Inflammatory macrophage treated with lipopolysaccharide for 1 hour (primary cell): ENCODE measurements at places on chromosomes 2 and 18.

DNA sequence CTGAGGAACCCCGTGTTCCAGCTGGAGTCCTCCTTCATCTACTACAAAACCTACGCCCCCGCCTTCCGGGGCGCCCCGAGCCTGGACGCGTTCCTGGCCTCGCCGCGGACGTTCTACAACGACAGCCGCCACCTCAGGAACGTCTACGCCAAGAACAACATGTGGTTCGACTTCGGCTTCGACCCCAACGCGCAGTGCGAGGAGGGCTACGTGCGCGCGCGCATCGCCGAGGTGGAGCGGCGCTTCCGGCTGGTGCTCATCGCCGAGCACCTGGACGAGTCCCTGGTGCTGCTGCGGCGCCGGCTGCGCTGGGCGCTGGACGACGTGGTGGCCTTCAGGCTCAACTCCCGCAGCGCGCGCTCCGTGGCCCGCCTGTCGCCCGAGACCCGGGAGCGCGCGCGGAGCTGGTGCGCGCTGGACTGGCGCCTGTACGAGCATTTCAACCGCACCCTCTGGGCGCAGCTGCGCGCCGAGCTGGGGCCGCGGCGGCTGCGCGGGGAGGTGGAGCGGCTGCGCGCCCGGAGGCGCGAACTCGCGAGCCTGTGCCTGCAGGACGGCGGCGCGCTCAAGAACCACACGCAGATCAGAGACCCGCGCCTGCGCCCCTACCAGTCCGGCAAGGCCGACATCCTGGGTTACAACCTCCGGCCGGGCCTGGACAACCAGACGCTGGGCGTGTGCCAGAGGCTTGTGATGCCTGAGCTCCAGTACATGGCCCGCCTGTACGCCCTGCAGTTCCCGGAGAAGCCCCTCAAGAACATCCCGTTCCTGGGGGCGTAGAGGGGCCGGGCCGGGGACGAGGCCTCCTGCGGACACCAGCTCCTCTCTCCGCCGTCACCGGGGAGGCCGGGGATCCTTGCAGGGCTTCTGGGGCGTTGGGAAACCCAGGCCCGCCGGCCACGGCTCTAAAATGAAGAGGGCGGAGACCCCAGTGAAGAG lies 5.3 kb upstream of the NEU4 start:
- no peak for DNase-seq

GRCh38 chr2:177746358-177746757 lies 326.2 kb downstream of the PDE11A start:
- DNase-seq: no peak

- DNase-seq: no peak
These were observed 33.8 kb downstream of the KCNS3 start for GRCh38 chr2:17912266-17912691.

DNA sequence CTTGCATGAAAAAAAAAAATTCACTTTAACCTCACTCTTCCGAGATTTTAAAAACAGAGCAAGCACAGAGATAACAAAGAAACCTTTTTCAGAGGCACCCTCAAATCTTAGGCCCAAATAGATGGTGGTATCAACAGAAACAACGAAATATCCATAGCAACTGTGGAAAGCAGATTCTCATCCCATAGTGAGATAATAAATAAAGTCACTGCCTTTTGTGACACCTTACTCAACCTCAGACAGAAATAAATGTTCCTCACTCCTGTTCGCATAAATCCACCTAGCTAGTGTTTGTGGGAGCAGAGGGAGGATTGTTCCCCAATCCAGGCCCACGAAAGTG lies 60.9 kb upstream of the RTN4 start:
- no peak for DNase-seq

- no peak for DNase-seq
These were observed 9.7 kb downstream of the OXER1 start for GRCh38 chr2:42754021-42754775.

DNA sequence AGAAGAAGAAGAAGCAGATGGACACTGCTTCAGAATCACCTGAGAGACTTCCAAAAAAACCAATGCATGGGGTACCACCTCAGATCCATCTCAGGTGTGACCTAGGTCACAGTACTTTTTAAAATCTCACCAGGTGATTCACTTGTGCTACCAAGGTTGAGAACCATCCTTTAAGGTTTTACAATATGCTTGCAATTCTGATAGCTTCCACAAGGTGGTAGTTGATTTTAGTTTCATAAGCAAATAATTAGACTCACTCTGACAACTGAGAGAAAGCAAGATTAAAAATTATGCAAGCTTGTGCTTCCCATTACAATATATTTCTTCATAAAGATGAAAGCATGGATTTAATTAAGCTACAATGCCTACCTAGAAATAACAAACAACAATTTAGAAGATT lies 355.1 kb downstream of the EN1 start:
- peak; percentile 14 for DNase-seq

GRCh38 chr18:74571895-74572680 lies 25.6 kb upstream of the ZNF407 start:
- no peak for DNase-seq

- DNase-seq: no peak
These were observed 102.5 kb upstream of the RASGRP3 start for GRCh38 chr2:33373986-33374385.

- DNase-seq: no peak
These were observed 21.0 kb downstream of the FHL2 start for GRCh38 chr2:105377871-105378270.

DNA sequence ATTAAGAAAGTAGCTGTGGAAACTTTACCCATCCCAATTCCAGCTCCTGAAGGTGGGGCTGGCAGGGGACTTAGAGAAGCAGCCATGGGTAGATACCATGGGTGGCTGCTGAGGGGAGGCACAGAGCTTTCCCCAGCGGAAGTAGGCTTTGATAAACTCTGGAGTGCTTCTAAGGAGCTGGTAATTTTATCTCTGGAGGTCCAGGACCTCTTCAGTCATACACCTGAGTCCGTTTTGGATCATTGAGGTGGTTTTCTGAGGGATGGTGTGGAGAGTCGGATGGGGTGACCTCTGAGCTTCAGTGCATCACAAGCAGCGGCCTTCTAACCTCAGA lies 36.7 kb upstream of the BMP10 start:
- DNase-seq: no peak

DNA sequence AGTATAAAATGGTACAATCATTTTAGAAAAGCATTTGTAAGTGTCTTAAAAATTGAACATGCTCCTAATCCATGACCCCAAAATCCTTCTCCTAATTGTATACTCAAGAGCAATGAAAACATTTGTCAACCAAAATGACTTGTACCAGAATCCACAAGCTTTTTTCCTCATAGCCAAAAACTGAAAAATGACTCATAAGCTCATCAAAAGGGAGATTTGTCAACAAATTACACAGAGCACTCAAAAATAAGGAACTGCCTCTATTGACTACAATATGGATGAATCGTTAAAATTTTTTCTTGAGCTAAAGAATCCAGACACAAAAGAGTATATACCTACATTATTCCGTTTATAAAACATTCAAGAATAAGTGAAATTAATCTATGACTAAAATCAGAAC lies 544.8 kb downstream of the ARHGAP15 start:
- DNase-seq: peak; percentile 77

DNA sequence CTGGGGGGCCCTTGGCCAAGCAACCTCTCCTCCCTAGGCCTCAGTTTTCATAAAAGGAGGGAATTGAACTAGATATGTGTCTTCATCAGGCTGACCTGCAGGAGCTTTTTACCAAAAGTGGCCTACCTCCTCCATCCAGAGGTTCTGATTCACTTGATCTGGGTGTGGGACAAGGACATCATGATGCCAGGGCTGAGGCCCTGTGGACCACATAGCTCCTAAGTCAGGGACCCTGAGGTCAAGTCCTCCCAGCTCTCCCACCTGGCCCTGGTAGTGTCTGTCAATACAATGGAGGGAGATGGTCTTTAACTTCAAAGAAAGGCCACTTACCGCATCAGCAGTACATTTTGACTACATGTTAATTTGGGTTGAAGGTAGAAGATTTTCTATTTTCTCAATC lies 10.4 kb downstream of the IL1RN start:
- no peak for DNase-seq

DNA sequence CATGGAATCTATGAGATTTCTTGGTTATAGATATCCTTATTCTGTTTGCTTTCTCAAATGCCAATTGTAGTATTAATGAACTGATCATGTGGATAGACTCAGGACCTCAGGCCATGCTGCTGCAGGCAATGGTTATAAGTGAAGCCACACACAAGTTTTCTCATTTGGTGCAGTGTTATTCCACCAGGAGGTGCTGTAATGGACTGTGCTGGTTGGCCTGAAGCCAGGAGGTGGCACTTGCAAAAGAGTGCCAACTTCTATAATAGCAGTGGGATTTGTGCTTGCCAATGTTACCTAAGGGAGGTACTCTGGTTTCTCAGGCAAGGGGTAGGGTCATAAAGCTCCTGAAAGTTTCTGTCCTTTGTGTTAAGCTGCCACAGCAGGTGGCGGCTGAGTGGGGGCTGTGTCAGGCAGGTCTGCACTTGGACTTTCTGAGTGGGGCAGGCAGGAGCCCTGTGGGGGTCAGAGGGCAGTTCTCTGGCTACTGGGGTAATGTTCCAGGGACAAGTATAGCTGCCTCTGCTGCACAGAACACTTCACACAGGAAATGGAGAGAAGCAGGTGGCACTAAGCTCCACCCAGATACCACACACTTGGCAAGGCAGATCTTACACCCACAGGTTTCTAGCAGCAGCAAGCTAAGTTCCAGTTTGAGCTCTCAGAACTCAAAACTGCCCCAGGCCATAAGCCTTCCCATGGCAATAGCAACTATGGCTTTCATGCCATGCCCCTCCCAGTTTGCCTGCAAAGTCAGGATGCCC lies 352.6 kb upstream of the CWC22 start:
- no peak for DNase-seq

DNA sequence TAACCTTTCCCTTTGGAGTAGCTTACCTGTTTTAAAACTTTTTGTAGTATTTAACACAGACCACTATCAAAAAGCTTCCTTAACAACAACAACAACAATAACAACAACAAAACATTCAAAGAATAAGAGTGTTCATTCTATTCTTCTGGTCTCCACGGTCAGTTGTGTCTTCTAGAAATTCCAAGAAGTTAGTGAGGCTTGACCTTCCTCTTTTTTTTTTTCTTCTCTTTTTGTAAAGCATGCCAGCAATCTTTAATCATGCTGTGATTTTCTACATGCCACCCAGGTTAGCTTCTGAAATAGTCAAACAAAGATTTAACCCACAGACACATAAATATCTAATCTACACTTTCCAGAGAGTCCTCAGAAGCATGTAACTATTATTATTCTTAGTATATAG lies 28.4 kb upstream of the KLHL14 start:
- DNase-seq: no peak

- DNase-seq: no peak
These were observed 67.3 kb downstream of the KYNU start for GRCh38 chr2:142944721-142945120.

DNA sequence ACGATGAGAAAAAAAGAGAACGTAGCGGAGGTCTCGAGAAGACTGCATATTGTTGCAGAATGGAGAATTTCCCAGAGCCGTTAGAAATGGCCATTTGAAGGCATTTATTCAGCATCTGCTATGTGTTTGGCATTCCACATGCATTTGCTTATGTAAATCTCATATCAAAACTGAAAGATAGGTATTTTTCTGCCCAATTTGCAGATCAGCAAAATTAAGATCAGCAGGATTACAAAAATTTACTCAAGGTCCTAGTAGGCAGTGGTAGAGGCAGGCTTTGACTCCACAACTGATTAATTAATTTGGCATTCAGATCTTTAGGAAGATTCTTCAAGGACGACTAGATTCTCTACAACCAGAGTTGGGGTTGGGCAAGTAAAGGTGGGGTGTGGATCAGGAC lies 1.8 kb upstream of the E2F6 start:
- DNase-seq: no peak

- no peak for DNase-seq
These were observed 140.3 kb upstream of the SLC8A1 start for GRCh38 chr2:40592218-40592617.

GRCh38 chr2:226002438-226002837 lies 602.9 kb downstream of the NYAP2 start:
- peak; percentile 95 for DNase-seq

GRCh38 chr2:25304321-25304720 lies 37.4 kb downstream of the DNMT3A start:
- DNase-seq: peak; percentile 53

DNA sequence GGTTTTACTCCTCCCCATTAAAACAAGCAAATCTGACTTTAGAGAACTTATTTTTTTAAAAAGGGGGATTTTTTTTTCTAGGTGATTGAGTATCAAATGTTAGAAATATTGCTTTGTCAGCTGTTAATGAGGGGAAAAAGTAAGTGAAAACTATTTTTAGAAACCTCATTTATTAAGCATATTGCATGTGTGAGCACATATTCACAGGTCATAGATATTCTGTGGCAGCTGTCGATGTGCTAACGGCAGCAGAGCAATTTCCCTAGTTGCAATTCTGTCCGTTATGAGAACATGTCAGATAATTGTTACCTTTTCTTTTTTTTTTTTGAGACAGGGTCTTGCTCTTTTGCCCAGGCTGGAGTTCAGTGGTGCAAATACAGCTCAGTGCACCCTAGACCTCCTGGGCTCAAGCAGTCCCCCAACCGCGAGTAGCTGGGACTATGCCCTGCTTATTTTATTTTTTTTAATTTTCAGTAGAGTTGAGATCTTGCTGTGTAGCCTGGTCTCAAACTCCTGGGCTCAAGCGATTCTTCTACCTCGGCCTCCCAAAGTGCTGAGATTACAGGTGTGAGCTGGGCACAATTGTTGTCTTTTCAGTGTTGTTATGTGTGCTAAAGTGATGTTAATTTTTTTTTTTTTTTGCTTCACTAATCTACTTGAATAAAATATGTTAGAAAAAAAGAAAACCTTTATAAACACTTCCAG lies 69.8 kb downstream of the MTA3 start:
- no peak for DNase-seq

DNA sequence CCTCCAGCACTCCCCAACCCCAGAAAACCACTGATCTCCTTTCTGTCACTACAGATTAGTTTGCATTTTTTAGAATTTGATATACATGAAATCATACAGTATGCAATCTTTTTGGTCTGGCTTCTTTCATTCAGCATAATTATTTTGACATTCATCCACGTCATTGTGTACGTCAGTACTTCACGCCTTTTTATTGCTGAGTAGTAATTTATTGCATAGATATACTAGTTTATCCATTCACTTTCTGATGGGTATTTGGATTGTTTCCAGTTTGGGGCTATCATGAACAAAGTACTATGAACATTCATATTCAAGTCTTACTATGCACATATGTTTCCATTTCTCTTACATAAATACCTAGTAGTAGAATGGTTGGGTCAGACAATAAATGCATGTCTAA lies 20.1 kb upstream of the CHN1 start:
- no peak for DNase-seq

DNA sequence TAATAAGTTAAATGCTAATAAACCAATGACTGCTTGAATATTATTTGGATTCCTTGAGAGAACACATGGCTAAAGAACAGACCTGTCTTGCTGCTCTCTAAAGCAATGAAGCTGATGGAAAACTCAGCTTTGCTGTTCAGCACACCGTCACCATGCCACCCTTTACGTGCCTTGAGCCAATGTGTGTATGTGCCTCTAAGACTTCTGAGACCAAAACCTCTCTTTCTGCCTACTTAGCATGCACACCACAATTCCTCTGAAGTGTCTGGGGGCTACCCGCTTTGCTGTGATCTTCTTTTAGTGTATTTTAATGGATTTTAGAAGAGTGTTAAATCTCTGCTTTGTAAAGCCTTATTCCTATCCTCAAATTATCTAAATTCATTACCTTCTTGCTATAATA lies 345.0 kb downstream of the DPP10 start:
- DNase-seq: no peak

GRCh38 chr2:31080361-31080760 lies 57.9 kb downstream of the GALNT14 start:
- DNase-seq: no peak
